Activated CD8-positive, alpha-beta memory T cell treated with anti-CD3 and anti-CD28 coated beads, Interleukin-2, amount 10 ng/mL, durations not matched to agents 7 days and 5 days (primary cell): ENCODE measurements at places on chromosomes 6 and 20. TPM values are rescaled to one million over a fixed set of nuclear protein-coding genes. Genes with fewer than 3 reads are reported as not detected.

The WFDC10B gene
- total RNA-seq: not detected

The FIG4 gene
- total RNA-seq: 11.1 TPM

The SLC17A3 gene
- 0.76 TPM for total RNA-seq

The RSPH4A gene
- total RNA-seq: 0.09 TPM

- DNase-seq: no peak
Observed at GRCh38 chr6:136774228-136775041, 17.8 kb downstream of the MAP3K5 start.

GRCh38 chr6:143642403-143642802, 35.4 kb upstream of the PHACTR2 start:
- DNase-seq: no peak

DNA sequence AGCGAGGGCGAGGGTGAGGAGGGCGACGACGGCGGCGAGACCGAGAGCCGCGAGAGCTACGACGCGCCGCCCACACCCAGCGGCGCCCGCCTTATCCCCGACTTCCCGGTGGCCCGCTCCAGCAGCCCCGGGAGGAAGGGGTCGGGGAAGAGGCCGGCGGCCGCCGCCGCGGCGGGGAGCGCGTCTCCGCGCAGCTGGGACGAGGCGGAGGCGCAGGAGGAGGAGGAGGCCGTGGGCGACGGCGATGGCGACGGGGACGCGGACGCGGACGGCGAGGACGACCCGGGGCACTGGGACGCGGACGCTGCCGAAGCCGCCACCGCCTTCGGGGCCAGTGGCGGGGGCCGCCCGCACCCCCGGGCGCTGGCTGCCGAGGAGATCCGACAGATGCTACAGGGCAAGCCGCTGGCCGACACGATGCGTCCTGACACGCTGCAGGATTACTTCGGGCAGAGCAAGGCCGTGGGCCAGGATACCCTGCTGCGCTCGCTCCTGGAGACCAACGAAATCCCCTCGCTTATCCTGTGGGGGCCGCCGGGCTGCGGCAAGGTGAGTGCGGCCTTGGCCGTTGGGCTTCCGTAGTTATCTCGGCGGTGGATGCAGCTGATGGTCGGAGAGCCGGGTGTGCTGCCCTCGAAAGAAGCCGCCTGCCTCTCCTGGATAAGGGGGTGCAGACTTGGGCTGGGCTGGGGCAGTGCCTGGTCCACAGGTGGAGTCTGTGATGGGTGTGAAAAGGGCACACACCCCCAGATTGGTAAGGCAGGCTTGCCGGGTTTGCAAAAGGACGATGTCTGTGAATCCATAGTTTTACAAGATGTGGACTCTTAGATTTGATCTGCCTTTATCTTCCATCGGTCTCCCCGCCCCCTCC, 938 bp downstream of the WRNIP1 start:
- DNase-seq: peak; percentile 67
